T-helper 17 cell (primary cell): ENCODE measurements at places on chromosomes 6 and 20.

DNA sequence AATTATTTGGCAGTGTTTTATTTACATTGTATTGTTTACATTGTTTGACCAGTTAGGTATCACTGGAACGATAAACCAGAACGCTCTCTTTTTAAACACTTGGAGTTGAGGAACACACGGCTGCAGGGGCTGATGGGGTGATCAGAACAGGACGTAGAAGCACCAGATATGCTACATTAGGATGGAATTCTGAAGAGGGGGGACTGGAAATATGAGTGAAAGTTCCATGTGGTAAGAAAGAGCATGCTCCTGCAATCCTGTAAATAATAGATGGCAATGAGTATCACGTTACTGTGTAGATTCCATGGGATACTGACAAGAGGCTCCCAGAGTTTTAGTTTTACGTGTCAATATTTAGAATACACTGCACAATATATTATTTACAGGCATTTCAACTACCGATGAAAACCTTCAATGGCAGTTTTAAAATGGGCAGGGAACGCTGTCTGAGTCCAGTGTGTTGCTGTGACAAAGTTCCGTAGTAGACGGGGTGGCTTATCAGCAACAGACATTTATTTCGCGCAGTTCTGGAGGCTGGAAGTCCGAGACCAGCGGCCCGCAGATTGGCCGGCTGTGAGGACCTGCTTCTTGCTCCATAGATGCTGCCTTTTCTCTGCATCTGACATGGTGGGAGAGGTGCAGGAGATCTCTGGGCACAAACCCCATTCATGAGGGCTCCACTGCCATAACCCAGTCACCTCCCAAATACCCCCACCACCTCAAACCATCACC is 43.1 kb downstream of the SYNJ2 start:
- no peak for DNase-seq

- DNase-seq: no peak
Measured at GRCh38 chr6:147528511-147529145, 20.1 kb downstream of the SAMD5 start.

DNA sequence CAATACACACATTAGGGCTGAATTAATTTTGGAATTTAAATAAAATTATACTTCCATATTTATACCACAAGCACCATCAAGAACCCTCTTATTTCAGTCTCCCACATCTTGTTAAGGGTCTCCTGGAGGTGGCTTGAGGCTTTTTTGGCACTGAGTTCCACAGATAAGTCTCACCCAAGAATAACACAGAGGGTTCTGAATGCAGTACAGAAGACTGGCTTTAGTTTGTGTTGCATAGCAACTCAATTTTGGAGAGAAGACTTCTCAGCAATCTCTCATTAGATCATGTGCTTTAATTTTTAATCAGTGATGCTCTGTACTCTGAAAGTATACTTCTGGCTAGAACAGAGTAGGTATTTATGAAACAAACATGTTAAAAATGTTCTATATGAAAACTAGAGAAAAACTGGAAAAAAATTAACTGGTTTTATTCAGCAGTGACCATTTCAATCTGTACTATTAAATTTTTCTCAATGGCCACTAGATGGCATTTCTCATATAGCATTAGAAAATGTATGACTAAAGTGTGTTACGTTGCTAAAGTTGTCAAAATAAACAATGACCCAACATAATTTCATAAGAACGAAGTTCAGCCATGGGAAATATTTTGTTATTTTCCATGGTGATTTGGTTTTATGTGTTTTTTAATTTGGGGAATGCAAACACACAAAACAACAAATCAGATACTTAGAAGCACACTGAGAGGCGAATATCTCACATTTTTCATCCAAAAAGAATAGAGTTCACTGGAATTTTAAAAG is 32.7 kb upstream of the MAP7 start:
- no peak for DNase-seq

- no peak for DNase-seq
Measured at GRCh38 chr6:16840291-16840690, 79.0 kb upstream of the ATXN1 start.

DNA sequence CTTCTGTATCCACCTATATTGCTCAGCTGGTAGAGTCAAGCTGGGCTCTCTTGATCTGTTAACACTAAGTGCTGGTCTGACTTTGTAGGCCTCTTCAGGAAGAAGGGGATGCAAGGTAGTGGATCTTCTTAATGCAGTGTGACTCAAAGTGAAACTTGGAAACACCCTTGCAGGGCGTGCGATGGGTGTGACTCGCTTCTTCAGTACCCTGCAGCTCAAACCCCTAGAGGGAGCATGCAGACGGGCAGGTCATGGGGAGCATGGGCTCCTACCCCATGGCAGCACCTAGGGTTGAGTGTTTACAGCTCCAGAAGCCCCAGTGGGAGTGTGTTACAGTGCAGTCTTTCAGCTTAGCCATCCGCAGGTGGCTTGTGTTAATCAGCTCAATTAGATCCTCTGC is 757 bp upstream of the SAMD3 start:
- DNase-seq: no peak

GRCh38 chr6:166813461-166813860 is 142.9 kb downstream of the RNASET2 start:
- no peak for DNase-seq

DNA sequence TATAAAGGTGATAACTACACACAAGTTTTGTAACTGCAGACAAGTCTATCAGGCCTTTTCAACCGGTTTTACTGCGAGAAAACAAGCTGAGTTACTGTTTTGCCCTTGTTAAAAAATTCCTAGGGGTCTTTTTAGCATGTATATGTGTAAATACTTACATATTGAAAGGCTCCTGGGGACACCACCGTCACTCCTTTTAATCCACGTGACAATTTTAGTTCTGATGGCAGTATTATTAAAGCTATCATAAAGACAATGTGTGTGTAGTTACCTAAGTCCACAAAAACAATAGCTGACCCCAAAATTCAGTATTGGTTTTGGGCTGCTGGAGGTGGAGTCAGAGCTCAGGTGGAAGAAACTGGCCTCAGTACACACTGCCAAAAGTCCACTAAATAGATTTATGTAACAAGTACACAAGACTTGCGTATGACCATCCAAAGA is 41.3 kb upstream of the HFE start:
- no peak for DNase-seq

- DNase-seq: no peak
Measured at GRCh38 chr6:30824698-30825097, 59.6 kb upstream of the DDR1 start.

- DNase-seq: no peak
Measured at GRCh38 chr6:56571605-56572004, 71.1 kb downstream of the DST start.

DNA sequence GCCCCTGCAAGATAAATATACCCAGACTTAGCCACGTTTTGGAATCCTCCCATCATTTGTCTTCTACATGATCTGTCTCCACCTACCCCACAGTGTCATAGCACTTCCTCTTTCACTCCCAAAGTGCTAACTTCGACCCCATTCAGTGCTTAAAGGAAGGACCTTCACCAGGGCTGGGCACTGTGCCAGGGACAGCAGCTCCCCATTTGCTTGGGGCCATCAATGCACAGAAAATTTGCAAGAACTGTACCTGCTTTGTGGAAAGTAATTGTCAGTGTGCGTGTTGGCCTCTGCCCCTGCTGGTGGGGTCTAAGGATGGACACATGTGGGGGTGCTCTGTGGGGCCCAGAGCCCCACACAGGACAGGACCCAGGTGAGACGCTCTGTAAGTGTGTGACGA is 5.2 kb upstream of the BPIFA2 start:
- no peak for DNase-seq
